ENCODE measurements at places on chromosomes 12 and 14.
A peak's percentile ranks its signal among the peaks of the same experiment; 100 is the strongest.

DNA sequence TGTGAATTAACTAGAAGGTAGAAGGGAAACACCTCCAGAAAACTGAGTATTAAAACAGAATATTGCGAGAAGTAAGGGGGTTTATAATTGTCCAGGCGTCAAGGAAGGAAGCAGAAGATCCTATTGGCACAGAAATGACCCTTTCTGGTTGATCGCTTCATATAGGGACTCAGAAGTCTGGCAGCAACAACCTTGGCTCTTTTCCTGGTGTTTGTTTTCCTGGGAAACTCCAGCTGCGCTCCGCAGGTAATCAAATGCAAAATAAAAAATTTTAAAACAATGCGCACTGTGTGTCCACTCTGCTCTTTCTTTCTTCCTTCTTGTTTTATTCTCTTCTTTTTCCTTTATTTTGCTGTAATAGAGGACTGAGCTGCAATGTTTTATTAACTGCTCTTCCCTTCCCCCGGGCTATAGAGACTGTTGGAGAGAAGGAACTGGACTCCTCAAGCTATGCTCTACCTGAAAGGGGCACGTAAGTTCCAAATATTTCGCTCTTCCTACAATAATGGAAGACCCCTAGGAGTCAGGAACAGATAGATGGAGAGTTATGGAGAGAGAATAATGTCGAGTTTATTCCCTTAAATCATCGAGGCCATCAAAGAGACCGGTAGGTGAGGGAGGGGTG, 737 bp downstream of the SPX start:
- no peak for DNase-seq

DNA sequence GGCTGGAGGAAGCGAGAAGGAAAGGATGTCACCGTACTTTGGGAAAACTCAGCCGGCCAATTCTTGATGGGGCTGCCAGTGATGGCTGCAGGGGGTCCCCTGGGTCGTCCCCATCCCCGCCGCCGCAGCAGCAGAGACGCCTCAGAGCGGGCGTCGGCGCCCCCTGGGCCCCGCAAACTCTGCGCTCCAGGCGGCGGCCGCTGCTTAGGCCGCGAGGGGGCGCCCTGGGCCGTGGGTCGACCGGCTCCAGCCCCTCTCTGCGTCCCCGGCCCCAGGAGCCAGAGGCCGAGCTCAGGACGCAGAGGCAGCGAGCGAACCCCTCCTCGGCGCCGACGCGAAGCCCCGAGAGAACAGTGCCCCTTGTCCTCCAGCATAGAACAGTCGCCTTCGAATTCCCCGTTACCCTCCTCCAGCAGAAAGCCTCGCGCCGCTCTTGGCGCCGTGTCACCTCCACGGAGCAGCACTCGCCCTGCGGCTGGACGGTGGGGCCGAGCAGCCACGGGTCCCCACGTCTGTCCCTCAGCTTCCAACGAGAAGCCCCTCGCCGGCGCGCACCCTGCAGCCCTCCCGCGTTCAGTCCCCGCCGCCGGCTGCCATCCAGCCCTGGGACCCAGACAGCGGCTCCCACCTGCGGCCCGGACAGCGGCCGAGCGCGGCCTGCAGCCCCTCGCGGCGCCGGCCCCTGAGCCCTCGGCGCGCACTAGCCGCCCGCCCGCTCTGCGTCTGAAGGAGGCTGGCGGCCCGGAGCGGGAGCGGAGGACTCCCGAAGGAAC, 106.6 kb downstream of the PRICKLE1 start:
- DNase-seq, result no peak

GRCh38 chr12:124363353-124363965, 68.6 kb downstream of the RFLNA start:
- DNase-seq, result peak; percentile 18

DNA sequence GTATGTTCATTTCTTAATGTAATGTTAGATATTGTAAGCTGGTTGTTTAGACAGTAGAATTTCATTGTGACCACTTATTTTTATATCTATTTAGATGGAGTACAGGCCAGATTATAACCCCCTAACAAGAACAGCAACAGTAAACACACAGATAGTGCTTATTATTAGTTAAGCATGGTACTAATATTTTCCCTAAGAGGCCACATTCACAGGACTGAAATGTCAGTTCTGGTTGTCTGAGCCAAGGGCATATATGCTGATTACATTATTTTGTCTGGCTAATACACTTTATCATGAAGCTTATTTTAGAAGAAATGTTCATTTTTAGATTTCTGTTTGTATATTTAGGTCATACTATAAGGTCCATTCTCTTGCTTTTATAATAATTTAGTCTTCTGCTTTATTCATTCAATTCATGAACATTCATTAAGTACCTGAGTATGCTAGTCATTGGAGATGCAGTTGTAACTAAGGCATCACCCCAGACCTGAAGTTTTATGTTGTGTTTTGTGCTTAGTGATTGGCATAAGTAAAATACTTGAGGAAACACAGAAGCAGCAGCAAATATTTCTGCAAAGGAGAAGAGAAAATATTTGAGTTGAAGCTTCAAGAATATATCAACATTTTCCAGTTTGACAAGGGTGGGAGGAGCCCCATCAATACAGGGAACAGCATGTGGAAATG, 413.7 kb downstream of the RAD51B start:
- DNase-seq, result no peak

DNA sequence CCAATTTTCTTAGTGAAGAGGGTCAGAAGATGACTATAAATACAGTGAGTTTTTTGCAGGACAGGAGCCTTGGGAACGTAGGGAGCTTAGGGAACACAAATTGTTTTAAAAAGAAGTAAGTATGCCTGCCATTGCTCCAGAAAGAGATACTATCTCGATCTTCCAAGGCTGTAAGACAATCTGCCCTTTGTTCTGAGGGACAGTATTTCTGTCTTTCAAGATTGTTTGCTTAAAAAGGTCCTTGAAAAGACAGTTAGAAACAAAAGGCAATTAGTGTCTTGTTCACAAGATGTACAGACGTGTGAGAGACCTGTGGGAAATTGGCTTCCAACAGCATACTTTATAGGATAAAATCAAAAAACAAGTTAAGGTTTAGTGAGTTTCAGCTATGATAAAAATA, 321.2 kb upstream of the FAR2 start:
- DNase-seq, result no peak

GRCh38 chr12:2119266-2119665, 66.5 kb downstream of the CACNA1C start:
- DNase-seq, result no peak

DNA sequence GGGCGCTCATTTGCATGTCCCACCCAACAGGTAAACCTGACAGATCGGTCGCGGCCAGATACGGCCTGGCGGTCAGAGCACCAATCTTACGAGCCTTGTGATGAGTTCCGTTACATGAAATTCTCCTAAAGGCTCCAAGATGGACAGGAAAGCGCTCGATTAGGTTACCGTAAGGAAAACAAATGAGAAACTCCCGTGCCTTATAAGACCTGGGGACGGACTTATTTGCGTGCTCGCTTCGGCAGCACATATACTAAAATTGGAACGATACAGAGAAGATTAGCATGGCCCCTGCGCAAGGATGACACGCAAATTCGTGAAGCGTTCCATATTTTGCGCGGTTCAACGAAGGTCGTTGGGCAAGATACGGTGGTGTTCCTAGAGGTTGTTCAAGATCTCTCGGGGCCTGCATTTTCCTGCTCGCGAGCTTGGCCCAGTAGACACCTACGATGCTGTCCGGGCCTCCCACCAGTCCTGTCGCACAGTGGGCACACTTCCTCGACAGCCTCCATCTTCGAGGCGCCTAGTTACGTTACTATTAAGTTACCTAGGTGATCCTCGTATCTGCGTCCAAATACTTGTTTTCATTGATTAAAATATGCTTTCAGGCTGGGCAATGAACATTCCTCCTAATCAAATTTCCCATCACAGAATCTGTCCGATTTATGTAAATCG, at the start of gene RNU6-7:
Gene RNU6-7, plus strand, starts transcription at position 230 of the 675 bp plus-strand sequence.
- no peak for DNase-seq

DNA sequence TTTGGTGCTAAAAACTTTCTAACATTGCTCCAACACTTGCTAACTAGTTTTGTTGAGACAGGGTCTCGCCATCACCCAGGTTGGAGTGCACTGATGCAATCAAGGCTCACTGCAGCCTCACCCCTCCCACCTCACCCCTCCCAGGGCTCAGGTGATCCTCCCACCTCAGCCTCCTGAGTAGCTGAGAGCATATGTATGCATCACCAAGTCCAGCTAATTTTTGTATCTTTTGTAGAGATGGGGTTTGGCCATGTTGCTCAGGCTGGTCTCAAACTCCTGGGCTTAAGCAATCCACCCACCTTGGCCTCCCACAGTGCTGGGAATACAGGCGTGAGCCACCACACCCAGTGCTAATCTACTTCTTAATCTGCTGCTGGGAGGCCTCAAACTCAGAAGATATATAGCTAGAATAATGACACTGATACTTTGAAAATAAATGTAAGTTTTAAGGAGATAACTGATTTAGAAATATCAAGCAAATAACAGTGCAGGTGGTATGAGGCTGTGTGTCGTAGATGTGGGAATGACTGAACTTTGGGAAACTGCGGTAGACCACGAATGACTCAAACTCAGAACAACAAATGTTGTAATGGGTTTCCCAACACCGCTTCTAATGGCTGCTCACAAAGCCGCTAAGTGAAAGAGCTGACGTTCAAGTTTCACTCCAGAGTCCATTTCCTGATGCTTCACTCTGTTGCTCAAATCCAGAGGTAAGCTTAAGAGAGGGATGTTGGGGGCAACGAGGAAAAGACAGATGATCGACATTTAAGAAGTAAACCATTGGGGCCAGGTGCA, 10.0 kb downstream of the TMCC3 start:
- DNase-seq, result no peak

DNA sequence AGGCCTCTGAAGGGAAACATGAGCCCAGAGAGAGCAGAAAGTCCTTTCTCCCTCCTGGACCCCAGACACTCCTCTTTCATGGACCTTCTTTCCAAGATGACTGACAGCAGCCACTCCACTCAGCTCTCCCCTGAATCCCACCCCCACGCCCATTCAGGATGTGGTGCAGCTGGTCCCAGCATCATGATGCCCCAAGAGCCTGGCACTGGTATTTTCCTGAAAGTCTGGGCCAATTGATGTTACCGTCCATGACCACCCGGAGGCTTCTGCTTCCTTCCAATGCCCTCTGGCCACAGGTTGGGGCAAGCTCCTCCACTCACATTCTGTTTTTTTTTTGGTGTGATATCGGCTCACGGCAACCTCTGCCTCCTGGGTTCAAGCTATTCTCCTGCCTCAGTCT, 112.6 kb downstream of the CALM1 start:
- DNase-seq, result no peak

DNA sequence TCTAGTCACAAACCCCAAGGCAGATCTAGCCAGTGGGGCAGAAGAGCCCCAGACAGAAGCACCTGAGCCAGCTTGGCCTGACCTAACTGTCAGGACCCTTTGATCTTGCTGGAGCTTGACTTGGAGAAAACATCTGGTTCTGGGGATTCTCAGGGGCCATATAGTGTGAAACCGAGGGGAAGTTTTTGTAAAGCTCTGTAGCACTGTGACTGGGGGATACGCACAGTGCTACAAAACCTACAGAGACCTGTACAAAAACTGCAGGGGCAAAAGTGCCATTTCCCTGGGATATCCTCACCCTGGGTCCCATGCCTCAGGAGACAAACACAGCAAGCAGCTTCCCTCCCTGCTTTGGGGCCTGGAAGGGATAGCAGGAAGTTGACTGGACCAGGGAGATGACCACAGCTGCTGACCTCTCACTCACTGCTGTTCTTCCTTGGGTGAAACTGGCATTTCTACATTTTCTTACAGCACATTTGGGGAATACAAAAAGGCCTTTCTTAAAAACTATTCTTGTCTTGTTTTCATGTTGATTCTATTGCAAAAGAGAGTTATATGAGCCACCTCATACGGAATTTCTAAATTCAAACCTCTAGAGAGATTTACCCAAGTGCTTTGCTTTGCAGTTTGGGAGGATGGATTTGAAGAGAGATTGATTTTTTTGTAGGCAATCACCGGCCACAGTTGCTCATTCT, 140.0 kb downstream of the DAD1 start:
- no peak for DNase-seq

DNA sequence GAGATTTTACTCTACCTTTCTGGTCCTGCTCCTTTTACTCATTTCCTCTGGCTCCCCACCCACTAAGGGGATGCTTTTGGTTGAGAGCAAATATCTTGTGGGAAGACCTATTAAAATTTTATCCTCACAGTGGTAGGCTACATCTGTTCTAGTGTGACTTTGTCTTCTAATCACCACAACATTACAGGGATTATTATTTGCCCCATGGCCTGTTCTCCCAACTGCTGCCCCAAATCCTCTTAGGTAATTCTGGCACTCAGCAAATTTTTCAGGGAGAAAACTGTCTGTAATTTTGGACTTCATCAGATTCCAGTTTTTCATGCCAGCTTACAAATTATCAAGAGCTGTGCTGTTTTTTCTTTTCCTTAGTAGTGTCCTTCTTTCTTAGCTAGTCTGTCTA, 172.3 kb downstream of the GPHN start:
- no peak for DNase-seq

DNA sequence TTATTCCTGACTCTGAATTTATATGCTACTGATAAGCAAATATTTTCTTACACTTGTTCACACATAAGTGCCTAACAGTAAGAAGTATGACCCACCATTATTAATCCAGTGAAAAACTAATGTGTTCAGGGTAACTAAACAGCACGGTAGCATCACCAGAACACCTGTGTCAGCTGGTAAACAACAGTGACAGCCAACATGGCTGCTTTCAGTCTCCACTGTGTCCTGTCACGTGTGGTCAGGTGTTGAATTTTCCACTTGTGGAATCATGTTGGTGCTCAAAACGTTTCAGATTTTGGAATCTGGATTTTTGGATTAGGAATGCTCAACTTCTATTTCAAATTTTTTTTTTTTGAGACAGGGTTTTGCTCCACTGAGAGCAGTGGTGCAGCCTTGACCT, 14.3 kb upstream of the ATP23 start:
- no peak for DNase-seq

DNA sequence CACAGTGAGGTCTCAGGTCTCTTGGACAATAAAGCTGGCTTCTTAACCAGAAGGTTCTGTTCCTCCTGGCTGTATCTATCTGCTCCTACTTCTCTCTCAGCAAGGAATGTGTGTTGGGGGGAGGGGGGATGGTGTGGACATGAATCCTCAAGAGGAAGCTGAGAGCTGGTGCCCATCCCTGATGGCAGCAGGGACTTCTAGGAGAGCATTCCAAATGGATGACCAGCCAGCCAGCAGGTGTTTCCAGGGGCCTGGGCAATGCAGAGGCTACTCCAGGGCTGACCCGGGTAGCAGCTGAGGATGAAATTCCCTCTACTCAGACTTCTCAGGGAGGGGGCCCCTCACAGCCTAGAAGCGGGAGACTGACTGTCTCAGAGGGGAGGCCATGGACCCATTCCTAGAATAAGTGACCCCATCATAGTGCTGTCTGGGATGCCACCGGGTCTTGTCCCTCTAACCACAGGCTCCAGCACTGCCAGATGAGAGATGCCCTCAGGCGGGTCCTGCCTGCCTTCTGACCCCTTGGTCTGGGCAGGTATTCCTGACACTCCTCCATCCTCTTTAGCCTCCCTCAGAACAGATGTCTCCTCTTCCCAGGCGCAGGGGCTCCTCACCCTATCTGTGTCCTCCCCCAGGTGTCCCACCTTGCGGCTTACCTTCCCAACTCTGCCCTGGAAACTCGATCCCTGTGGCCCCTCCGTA, 1.2 kb downstream of the RAB15 start:
- no peak for DNase-seq

All from NCI-H1092 (cell line).